ENCODE measurements at places on chromosomes 4 and X.

DNA sequence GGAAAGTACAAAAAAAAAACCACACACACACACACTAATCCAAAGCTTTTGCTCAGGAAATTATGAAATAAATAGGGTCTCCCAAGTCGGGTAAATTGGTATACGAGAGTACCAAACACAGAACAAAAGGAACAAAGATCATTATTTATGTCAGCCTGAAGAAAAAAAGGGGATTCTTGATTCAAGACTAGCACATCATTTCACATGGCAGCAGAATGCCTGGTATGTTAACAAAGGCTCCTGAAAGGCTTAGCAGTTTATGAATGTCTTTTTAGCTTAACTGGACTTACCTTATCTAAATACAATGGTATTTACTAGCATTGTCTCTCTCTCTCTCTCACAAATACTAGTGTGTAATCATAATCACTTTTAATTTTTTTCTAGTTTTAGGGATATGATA is 11.3 kb downstream of the RAP2C start:
- no peak for DNase-seq

DNA sequence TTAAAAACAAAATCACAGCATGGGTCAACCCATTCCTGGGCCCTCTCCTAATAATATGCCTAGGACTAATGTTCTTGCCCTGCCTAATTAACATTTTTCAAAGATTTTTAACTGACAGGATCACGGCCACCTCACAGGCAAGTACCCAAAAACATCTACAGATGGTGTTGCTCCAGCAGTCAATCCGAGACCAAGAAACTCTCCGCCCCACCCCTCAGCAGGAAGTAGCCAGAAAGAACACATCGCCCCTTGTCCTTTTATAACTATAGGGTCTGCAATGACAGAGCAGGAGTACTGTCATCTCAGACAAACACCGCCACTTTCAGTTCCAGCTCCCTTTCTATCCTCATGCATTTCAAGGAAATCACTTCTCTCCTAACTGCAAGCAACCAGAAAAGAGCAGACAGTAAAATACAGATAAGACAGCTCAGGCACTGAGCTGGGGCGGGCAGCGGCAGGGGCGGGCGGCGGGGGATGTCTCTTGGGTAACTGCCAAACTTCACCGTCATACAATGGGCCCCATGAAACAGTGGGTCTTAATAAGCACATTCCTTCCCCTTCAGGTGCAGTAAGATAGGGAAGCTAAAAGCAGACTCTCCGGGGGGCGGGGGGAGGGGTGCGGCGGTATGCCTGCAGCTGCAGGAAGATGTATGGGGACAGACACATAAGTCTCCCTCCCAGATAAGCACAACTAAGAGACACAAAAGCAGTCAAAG is 67.4 kb downstream of the ZNF182 start:
- DNase-seq, result no peak

DNA sequence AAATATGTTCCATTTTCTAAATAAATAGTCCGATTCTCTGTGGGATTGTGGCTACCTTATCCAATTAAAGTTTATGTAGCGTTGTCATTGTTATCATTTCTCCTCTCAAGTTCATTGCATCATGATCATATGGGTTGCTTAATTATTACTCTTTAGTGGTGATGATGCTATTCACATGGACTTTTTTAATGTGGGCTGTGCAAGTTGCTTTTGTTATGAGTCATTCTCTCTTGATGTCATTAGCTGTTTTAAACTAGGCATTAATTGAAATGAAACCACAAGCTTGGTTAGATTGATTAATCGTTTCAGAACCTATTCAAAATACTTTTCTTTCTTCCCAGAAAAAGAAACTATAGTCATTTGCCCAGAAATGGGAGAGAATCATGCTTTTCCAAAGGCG is 38.2 kb downstream of the NHS start:
- DNase-seq, result no peak

DNA sequence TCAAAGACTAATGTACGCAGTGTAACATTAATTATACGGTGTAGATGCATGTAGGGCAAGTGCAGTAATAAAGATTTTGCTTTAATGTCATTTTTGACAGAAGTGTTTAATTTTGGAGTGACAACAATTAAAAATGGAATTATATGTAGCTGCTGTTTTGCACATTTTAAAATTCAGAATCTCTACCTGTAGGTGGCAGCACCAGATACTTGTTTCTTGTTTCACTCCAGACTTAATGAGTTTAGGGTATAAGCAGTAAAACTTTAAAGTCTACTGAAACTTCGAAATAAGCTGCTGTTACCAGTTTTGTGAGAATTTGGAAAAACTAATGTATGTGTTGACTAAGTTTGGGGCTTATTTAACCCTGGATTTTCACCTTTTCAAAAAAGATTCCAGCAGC is 144.9 kb downstream of the POLA1 start:
- DNase-seq, result no peak

GRCh38 chr4:170423137-170423536 is 333.4 kb upstream of the AADAT start:
- DNase-seq, result no peak

GRCh38 chrX:111854556-111855490 is 21.2 kb upstream of the TRPC5OS start:
- DNase-seq, result no peak

DNA sequence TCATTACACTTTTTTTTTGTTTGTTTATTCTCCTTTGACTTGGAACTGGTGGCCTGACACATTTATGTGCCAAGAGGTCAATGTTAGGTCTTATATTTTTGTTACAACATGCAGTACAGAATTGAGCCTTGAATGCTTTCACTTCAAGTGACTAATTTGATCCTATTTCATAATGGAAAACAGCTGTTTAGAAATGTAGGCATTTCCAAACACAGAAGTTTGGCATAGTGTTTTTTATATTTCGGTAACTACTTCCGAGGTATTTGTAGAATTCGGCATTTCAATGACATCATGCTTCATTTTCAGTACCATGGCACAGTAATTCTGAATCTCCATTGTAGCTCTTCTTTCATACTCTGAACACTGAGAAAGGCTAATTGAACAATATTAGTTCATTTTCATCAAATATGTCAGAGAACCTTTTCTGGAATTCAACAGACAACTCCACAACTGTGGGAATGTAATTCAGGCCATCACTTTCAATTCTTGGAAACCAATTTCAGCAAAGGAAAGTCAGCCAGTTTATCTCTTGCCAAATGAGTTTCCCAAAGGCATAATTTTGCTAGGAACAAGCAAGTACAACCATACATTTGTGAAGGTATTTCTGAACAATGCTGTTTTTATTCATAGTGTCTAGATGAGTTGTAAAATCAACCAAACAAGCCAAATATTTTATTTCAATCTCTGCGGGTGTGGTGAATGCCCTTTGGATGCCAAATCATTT is 11.4 kb downstream of the FAM120C start:
- DNase-seq, result no peak

DNA sequence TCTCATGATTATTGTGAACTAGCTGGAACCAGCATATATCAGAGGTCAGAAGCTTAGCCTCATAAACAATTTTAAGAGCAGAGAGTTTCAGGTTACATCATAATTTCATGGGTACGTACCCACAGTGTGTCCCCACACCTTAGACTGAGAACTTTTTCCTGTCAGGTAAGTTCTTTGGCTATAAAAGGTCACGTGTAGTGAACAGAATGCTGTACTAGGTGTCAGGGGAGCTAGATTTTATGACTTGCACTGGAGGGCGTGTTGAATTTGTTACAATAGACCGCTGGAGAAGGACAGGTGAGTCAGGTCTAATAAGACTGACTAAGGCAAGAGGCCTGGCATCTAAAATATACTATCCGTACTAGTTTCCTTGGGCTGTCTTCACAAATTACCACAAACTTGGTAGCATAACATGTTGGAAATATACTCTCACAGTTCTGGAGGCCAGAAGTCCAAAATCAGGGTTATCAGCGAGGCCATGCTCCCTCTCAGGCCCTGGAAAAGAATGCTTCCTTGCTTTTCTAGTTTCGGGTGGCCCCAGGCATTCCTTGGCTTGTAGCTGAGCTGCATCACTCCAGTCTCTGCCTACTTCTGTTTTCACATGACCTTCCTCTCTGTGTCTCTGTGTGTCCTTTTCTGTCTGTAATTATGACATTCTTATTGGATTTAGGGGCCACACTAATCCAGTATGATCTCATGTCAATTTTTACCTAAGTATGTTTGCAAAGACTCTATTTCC is 512.0 kb upstream of the NR3C2 start:
- no peak for DNase-seq

GRCh38 chr4:140085881-140086280 is 68.1 kb downstream of the MAML3 start:
- no peak for DNase-seq

GRCh38 chr4:101914761-101915160 is 124.2 kb downstream of the BANK1 start:
- no peak for DNase-seq

GRCh38 chrX:1750267-1750666 is 135.4 kb downstream of the ASMT start:
- no peak for DNase-seq

DNA sequence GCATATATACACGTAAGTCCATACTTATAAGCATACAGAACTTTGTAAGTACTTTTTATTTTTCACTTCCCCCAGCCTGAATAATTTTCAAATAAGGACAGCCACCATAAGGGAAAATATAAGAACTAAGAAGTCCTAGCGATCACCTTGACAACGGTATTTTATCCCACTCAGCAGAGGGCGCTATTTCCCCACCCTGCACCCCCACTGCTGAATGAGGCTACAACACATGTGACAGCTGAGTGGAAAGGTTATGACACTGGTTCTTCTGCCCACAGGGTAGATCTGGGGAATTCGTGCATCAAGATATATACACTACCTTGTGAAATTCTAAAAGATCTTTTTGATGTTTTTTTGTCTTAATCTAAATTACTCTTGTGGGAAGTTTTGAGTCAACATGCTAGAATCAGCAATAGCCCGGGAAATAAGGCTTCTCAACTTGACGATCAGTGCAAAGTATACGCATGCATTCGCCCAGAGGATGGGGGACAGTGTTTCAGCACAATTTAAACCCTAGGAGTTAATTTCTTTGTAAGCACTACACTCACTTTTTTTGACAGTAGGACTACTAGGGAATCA is 151.5 kb downstream of the CORIN start:
- DNase-seq, result no peak

GRCh38 chrX:154598656-154599055 is 13.7 kb downstream of the CTAG1A start:
- no peak for DNase-seq

- DNase-seq, result no peak
These were observed 110.2 kb downstream of the SLC4A4 start for GRCh38 chr4:71449040-71449439.

DNA sequence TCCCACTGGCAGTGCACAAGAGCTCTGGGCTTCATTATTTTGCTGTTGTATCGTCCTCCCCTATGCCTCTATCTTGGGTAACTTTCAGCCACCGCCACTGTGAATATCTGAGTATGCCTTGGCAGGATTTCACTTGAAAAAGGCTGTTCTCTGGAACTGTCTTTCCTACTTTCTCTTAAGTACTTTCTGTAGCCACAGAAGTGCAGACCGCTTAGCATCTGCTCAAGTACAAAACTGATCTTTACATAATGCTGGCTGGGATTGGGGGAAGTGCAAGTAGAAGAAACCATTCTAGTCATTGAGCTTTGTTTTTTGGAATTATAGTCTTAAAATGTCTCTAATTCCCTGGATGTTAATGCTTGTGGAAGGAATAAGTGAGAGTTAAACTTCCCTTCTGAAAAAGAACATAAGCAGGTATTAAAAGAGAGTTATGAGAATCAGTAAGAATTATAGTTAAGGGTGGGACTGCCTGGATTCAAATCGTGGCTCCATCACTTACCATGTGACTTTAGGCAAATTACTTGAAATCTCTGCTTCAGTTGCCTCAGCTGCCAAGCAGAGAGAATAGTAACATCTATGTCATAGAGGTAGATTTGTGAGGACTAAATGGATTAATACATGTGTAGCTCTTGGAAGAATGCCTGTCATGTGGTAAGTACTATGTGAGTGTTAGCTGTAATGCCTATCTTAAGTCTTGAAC is 77.5 kb downstream of the MID1IP1 start:
- DNase-seq, result no peak

DNA sequence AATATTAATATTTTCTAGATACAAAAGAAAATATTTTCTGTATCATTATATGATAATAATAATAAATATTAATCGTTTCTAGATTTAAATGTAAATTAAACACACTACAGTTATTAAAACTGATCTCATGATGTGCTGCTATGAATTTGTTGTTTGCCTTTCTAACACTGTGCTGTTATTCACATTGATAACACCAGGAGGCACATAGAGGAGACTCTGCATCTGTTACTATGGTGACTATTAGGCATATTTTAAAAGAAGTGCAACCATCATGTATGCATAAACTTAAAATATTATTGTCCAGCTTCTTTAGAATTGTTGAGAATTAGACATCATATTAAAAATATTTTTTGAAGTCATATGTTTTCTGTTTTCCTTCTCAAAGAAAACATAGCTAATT is 11.8 kb upstream of the PDGFC start:
- no peak for DNase-seq

DNA sequence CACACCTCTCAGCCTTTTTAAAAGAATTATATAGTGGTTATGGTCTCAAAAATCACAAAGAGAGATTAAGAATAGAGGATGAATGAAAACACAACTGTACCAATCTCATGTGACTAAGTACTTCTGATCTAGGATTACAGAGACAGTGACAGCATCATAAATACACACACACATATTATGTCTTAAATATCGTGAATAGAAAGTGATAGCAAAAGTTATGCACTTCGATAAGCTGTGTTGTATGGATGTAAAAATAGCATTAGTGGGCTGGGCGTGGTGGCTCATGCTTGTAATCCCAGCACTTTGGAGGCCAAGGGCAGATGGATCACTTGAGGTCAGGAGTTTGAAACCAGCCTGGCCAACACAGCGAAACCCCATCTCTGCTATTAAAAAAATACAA is 25.0 kb downstream of the GYPA start:
- DNase-seq, result no peak

DNA sequence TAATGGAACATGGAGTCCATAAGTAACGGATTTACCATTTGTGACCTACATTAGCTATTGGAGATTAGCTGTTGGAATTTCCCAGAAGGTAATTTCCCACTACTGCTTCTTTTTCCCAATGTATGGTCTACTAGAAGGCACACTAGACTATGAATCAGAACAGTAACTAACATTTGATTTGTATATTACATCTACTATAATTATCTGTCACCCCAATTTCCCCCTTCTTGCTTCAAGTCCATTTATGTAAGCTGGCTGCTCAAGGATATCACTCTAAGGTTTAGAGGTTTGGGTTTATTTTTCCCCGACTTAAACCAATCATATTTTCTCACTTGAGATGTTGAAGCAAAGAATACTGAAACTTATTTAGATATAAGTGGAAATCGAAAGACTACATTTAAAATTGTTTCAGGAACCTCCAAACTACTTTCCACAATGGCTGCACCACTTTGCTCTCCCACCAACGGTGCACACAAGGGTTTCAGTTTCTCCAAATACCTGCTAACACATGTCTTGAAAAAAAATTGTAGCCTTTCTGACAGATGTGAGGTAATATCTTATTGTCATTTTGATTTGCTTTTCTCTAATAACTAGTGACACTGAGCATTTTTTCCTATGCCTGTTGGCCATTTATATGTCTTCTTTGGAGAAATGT is 33.3 kb upstream of the H2AZ1 start:
- no peak for DNase-seq

Measured in caudate nucleus (tissue), 63 donors.